ENCODE measurements at places on chromosomes 11 and 22. TPM values are rescaled to one million over a fixed set of nuclear protein-coding genes. Genes with fewer than 3 reads are reported as not detected.

DNA sequence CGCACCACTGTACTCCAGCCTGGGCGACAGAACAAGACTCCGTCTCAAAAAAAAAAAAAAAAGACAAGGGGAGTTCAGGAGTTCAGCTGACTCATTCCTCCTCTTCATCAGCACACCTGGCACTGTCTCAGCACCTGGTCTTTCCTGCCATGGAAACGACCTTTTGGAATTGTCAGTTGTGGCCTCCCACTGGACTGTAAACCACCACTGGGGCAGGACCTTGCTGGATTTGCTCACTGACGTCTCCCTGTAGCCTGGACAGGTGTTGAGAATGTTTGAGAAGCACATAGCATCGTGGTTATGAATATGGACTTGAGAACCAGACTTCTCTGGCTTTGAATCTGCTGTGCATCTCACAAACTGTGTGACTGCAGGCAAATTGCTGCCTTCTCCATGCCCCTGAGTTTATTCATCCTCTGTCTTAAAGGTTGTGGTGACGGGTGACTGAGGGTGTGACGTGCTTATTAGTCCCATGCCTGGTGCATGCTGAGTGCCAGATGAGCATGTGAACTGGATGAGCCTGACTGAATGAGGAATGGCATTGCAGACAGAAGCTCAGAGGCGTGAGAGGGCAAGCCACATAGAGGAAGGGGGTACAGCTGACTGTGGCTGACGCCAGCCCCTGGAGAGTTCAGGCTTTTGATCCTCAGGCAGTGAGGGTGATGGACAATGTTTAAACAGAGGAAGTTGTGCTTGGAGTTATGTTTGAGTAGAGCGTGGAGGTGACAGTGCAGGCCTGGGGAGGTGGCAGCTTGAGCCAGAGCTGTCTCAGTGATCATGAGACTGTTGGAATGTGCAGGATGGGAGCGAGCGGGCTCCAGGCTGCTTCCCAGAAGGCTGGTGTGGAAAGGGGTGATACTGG is 12.7 kb downstream of the TOM1 start:
- DNase-seq = peak; percentile 63

GRCh38 chr11:110032957-110033570 is 60.1 kb upstream of the ZC3H12C start:
- DNase-seq = no peak

DNA sequence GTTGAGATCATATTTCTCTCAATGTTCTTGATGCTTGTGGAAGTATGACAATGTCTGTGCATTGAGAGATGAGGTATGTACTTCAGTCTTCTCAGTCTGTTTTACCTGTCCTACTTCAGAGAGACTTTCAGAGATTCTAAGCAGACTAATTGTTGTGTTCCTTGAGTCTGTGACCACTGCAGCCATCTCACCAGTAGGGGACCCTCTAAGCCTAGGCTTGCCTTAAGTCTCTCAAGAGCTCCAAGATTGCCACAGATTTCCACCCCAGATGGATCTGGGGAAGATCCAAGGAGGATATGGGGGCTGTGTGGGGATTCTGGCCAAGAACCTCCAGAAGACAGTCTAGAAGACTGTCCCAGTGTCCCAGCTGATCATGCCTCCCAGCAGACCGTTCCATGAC is 179.9 kb upstream of the PLET1 start:
- DNase-seq = no peak

GRCh38 chr11:82673631-82674030 is 60.0 kb downstream of the FAM181B start:
- no peak for DNase-seq

GRCh38 chr11:124865902-124866851 is 945 bp downstream of the ROBO3 start:
- DNase-seq = no peak

Gene IL17REL
- total RNA-seq = not detected

Gene LDHAL6A
- not detected for total RNA-seq
